Neural crest cell (in vitro differentiated cells): ENCODE measurements at places on chromosomes 16 and 17.

GRCh38 chr16:58198022-58198683 lies at the start of gene CSNK2A2:
CSNK2A2 (minus strand) TSS chr16:58198106; CDS start chr16:58197736, 370 bp downstream.
- peak; percentile 54 for DNase-seq

GRCh38 chr16:63416712-63417111 lies 1380.5 kb upstream of the CDH8 start:
- DNase-seq: no peak

- no peak for DNase-seq
These were observed 25.1 kb downstream of the C16orf54 start for GRCh38 chr16:29720703-29721102.

DNA sequence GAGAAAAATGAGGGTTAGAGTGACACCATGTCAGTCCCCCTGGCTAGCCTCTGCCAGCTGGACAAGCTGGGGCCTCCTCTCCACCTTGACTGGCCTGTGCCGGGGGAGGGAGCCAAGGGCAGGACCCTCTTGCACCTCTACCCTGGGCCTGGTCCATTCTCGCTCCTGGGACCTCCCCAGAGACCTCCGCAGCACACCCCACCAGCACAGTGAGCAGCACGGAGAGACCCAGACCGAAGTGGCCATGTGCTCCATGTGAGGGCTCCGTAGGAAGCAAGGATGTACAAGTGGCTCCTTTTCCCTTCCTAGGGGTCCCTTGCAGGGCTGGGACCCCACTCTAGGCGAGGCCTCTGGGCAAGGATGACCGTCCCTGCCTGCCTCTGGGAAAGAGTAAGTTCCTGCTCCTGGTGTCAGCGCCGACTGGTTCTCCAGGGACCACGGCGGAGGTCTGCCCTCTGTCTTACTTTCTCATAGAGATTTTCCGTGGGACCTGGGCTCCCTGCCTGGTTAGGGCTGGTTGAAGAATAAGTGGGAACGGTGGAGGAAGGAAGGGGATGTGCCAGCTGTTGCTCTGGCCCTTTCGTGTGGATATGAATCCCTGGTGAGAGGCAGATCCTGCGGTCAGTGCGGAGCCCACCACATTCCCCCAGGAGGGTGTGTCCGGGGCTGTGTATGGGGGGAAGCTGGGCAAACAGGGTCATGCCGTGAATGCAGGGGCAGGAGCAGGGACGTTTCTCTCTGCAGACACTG lies 124.2 kb downstream of the METRNL start:
- no peak for DNase-seq

DNA sequence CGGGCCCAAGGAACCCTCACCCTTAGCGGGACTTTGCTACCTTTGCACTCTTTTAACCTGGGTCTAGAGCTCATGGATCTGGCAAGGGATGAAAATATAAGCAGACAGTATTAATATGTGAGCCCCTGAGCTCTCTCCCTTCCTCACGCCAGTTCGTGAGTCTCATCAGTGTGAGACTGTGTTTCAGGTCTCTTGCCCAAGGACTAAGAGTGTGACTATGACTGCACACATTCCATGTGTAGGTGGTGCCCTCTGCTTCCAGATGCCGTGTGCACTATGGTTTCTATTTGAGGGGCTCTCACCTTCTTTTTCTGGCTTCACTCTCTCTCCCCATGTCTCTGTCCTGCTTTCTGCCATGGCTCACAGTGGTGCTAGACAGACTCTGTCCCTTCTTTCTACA lies 40.5 kb downstream of the DHRS7B start:
- no peak for DNase-seq

- no peak for DNase-seq
These were observed 104.9 kb upstream of the HS3ST4 start for GRCh38 chr16:25586826-25587225.

DNA sequence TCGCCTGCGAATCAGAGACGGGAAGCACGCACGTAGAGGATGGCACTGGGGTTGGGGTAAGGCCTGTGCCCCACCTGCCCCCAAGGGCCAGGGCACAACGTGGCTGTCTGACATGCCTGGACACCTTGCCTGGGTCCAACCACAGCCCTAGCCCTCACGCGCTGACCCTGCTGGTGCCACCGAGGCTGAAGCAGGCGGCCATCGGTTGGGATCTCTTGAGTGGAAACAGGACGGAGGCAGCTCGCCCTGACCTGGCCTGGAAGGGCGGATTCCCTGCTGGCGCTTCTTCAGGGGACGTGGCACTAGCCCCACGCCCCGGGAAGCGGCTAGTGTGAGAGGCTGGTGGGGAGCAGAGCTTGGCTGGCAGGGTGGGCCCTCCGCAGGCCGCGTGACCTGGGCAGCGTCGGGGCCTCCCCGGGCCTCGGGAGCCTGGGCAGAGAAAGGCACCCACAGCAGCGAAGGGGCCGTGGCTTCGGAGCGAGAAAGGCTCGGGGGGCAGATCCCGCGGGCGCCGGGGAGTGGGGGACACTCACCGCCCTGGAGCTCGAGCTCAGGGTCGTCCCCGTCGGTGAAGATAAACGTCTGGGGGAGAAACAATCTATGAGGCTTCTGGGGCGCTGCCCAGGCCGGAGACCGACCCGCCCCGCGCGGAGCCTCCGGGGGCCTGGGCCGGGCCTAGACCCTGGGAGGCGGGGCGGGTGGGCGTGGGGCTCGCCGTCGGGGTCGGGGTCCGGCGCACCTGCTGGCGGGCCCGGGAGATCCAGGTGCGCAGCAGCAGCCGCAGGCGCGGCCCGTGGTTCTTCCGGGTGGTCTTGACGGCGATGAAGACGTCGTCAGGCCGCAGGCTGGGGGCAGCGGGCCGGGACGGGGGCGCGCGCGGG lies 610 bp downstream of the RFNG start:
- DNase-seq: no peak

DNA sequence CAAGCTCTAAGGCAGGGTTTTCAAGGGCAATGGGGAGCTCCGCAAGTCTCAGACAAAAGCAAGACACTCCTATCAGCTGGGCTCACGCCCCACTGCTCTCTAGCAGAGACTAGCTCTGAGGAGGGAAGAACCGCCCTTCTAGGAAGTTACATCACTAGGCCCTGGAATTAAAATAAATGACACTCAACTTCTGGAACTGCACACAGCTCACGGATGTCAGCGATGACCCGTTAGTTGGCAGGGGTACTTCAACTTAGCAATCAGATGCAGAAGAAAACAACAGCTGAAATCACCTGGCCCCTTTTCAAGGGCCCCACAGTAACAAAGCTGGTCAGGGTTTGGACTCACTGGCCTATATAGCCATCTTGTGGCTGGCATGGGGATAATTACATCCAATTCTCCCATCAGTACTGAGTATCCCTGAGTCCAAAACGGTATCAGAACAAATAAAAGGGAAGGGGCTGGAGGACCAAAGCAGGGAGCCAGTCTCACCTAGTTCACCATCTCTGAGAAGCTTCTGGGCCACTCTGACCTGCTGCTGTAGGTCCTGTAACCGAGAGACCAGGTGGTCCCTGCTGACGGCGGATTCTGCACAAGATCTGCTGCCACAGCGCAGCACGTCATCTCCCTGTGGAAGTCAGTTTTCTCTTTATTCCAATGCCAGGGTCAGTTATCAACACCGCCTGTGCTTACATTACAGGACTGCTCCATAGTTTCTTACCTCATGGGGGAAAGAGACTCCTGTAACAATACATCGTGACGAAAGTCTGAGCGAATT lies 22.2 kb downstream of the SERPINF1 start:
- DNase-seq: no peak

GRCh38 chr17:15944759-15945526 lies at the start of gene ADORA2B:
ADORA2B (plus strand) TSS chr17:15945130; CDS start chr17:15945249, 119 bp downstream.
- DNase-seq: peak; percentile 63

DNA sequence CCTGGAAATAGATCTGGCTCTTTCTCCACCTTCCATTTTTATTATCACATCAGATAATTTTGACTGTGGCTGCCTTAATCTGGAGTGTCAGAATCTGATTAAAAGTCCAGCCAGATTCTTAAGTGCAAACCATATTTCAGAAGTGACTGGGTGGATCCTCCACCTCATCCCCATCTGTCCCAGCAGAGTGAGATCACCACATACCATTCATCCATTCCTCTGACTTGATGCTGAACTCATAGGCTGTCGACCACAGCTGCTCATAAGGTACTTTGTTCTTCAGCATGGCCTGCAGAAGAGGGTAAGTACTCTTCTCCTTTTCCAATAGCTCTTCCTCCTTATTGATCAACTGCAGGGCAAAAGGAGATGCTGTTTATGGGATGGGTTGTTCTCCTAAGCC lies 53.5 kb downstream of the DNAH3 start:
- no peak for DNase-seq

GRCh38 chr16:1431497-1432270 lies 806 bp downstream of the PERCC1 start:
- DNase-seq: no peak

DNA sequence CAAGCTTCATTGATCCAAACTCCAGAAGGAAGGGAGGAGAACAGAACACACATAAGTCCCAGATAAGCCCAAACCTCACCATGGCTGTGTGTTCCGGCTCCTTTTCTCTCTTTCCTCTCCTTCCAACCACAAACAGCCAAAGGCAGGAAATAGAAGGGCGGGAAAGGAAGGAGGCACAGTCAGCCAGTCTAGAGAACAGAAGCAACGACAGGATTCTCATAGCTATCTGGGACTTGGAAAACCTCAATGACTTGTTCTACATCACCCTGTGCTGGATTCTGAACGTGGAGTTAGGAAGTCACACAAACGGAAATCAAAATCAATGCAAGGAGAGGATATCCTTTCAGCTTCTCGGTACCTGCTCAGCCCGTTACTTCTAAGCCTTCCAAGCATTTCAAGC lies 9.0 kb downstream of the CRK start:
- no peak for DNase-seq

DNA sequence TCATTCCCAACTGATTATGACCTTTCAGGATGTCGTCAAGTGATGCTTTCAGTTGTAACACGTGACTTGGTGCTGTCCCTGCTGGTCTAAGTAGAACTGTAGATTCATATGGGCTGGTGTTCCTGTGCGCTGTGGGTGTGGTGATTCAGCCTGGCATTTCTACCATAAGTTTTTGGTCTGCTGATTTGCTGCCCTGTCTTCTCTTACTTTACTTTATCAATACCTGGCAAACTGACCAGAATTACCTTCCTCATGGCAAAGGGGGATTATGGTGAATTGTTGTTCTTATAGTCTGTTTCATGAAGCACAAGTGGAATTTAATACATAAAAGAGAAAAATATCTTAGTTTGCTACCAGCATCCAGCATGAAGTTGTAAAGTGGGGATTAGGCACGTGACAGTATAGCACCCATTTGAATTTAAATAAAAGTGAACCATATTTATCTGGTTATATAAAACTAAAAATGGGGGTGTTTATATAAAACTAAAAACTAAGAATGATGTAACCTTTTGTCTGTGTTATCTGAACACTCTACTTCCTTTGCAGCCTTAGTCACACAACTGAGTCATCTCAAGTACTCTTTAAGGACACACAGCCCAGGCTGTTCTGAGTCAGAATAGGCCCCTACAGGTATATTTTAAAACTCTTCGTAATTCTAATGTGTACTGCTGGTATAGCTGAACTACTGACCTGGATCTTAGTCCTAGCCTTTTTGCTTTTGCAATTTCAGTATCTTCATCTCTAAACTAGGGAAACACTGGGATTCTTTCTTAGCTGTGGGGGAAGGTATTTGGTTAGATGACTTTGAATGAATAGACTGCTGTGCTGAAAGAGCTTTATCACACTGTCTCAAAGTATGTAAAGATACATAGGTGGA lies 28.3 kb downstream of the TTC19 start:
- DNase-seq: no peak

- no peak for DNase-seq
These were observed 5.7 kb downstream of the SLC22A31 start for GRCh38 chr16:89194340-89195311.

DNA sequence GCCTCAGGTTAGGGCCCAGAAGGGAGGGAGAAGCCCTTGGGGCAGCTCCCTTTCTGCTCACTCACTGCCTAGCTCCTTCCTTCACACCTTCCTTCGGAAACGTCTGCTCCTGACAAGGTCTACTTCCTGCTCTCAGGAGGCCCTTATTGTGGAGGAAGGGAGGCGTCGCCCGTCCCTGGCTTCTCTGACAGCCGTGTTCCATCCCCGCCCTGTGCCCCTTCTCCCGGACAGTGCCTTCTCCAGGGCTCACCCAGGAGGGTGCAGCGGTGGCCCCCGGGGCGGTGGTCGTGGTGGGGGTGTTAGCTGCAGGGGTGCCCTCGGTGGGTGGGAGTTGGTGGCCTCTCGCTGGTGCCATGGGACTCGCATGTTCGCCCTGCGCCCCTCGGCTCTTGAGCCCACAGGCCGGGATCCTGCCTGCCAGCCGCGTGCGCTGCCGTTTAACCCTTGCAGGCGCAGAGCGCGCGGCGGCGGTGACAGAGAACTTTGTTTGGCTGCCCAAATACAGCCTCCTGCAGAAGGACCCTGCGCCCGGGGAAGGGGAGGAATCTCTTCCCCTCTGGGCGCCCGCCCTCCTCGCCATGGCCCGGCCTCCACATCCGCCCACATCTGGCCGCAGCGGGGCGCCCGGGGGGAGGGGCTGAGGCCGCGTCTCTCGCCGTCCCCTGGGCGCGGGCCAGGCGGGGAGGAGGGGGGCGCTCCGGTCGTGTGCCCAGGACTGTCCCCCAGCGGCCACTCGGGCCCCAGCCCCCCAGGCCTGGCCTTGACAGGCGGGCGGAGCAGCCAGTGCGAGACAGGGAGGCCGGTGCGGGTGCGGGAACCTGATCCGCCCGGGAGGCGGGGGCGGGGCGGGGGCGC lies 231.9 kb downstream of the SEC14L1 start:
- DNase-seq: peak; percentile 79

GRCh38 chr16:10210944-10211343 lies 28.7 kb upstream of the GRIN2A start:
- no peak for DNase-seq

GRCh38 chr16:57128771-57129389 lies 36.5 kb downstream of the CPNE2 start:
- no peak for DNase-seq

DNA sequence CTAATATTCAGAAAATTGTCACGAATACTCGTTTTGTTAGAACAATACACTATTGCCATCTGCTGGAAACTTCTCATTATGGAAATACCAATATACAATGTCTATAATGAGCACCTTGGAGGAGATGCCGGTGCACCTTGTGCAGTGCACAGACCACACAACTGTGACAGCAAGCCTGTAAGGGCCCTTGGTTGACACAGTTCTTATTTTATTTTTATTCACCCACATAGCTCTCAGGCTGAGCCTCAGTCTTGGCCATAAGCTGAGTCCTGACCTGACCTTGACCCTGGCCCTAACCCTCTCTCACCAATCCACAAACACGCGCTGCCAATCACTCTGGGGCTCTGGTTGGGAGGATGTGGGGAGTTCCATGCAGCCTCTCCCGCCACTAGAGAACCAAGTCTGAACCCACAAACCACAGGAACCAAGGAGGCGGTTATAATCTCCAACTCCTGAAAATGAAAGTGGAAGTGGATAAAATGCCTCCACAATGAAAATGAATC lies 7.6 kb downstream of the AIPL1 start:
- DNase-seq: no peak

DNA sequence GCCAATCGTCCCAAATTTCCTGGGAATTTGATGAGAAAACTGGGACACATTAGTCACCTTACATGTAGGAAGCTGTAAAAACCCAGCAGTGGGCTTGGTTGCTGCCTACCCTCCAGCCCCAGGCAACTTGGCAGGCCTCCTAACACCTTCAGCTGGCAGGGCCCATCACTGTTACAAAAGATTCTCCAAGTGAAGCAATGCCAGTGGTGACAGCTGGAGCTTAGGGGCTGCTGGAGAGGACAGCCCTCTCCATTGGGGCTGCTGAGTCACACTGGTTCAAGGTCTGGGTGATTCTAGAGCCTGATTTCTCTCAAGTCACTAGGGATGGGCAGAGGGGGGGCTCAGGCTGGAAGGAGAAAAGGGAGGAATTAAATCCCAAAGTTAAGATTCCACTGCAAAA lies 180.6 kb downstream of the COPRS start:
- no peak for DNase-seq
